ENCODE measurements at places on chromosomes 5 and 9. TPM values are rescaled to one million over a fixed set of nuclear protein-coding genes. Genes with fewer than 3 reads are reported as not detected.

The IFNA8 gene
- not detected for total RNA-seq

The GDF9 gene
- total RNA-seq: under 0.01 TPM

The FBP1 gene
- total RNA-seq: not detected

The ZDHHC11 gene
- total RNA-seq: 0.85 TPM

The BSPRY gene
- total RNA-seq: not detected

The TPRN gene
- 12.4 TPM for total RNA-seq

The TRIP13 gene
- total RNA-seq: 2.0 TPM

The F2RL1 gene
- 12.6 TPM for total RNA-seq

The TSLP gene
- 0.47 TPM for total RNA-seq

The FLT4 gene
- 0.12 TPM for total RNA-seq

The NPR3 gene
- 10.3 TPM for total RNA-seq

The PCDHGA4 gene
- 3.9 TPM for total RNA-seq

The CD274 gene
- total RNA-seq: 4.4 TPM

The S100Z gene
- total RNA-seq: not detected

The CLTB gene
- total RNA-seq: 97.5 TPM

The COL23A1 gene
- total RNA-seq: not detected

The AFAP1L1 gene
- 17.1 TPM for total RNA-seq

The CATSPER3 gene
- total RNA-seq: not detected
